ENCODE measurements at places on chromosomes 4 and X. TPM values are rescaled to one million over a fixed set of nuclear protein-coding genes. Genes with fewer than 3 reads are reported as not detected.

Gene FGF13
- 48.5 TPM for total RNA-seq

Gene EBP
- 21.4 TPM for total RNA-seq

Gene RPL39
- total RNA-seq = 6,835 TPM

Gene TRIM61
- total RNA-seq = 2.6 TPM

Gene MTM1
- total RNA-seq = 9.4 TPM

Gene SLITRK4
- total RNA-seq = 2.1 TPM

Data from skeletal muscle tissue (tissue), 5 donors.